ENCODE measurements at places on chromosomes 5 and 9.

DNA sequence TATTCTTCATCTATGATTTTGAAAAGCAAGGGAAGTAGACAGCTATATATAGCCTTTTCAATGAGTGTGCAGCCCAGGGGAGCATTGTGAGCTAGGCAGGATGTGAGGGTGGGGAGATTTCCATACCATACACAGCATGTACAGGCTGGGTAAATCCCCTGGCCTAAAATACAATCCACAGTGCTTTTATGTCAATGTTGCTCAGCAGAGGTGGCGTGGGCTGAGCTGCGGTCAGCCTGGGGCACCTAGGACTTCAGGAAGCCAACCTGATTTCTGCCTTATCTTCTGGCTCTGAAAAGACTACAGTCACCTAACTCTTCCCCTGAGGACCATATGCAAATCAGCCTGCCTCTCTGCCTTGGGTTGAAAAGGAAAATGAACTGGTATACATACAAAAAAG, 6.3 kb upstream of the GARIN3 start:
- no peak for DNase-seq

DNA sequence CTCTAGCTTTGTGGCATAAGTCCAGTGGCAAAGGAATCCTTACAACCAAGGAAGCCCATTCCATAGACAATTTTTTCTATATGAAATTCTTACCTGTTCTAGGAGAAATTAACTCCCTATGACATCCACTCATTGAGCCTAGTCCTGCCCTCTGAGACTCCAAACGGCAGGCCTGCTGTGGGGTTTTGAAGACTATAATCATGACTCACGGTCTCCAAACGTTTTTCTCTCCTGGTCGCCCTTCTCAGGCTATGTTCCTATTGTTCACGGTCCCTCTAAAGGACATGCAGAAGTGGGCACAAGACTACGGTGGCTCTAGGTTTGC, 611 bp downstream of the EXOSC3 start:
- DNase-seq: no peak

- no peak for DNase-seq
These were observed 88.4 kb downstream of the APBA1 start for GRCh38 chr9:69583645-69584234.

GRCh38 chr9:2790466-2790865, 53.4 kb downstream of the PUM3 start:
- no peak for DNase-seq

GRCh38 chr9:86350006-86350760, 4.0 kb downstream of the TUT7 start:
- DNase-seq: peak; percentile 60

DNA sequence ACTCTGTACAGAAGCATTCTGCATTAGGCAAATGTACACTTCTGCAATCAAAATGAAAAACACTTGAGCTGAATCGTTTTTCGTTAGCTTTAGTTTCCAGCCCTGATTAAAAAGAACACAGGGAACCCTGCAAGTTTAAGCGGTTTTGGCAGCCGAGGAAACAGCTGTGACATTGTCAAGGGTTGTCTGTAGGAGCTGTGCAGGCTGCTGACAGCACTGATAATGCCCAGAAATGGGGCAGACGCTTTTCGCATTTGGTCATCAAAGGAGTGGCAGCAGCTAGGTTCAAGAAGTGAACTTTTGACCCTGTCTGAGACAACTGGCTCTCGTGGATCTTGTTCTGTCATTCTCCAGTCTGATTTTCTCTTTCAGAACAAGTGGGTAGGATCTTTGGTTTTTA, 165.6 kb upstream of the CCDC152 start:
- peak; percentile 15 for DNase-seq

- DNase-seq: no peak
These were observed 82.0 kb downstream of the SIL1 start for GRCh38 chr5:139116100-139116655.

- DNase-seq: no peak
These were observed 43.1 kb downstream of the ADAMTS16 start for GRCh38 chr5:5183189-5183699.

- no peak for DNase-seq
These were observed 27.9 kb upstream of the CTNNA1 start for GRCh38 chr5:138725153-138725817.

DNA sequence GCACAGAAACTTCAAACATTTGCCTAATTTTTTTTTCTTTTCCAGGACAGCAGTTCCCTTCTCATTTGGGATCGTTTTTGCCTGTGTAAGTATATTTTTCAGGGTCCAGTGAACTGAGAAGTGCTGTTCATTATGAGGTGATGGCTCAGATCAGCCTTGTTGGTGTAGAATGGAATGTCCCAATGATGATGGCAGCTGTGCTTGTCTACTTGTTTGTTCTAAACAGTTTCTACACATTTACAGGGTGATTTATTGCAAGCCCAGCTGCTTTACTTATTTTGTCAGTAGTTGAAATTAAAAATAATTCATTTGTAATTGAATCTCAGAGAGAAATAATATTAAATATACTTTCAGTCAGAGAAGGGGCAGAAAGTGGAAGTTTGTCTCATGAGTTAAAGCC, 337.6 kb upstream of the SEMA6A start:
- DNase-seq: no peak

DNA sequence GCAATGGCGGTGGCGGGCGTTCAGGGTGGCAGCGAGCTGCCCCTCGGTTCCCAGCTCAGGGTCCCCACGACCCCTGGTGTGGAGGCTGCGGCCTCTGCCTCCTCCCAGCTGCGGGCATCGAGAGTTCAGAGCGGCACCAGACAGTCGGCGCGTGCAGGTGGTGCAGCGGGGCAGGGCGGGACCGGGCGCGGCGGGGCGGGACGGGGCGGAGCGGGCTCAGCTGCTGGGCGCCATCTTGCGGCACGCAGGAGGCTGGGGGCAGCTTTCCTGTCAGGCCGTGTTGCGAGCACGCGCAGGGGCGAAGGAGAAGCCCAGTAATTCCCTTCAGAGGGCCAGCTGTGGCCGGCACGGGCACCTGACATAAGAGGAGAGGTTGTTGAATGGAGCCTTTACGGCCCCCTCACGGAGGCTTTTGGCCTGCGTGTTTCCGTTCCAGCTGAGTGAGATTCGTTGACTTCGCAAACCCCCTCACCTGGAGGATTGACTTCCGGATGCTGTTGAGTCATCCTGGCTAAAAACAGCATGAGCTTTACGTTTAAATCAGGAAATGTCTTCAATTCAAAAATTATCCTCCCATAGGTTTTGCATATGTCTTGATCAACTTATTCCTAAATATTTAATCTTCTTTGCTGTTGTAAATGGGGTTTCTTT, 587 bp downstream of the C5orf47 start:
- DNase-seq: no peak

DNA sequence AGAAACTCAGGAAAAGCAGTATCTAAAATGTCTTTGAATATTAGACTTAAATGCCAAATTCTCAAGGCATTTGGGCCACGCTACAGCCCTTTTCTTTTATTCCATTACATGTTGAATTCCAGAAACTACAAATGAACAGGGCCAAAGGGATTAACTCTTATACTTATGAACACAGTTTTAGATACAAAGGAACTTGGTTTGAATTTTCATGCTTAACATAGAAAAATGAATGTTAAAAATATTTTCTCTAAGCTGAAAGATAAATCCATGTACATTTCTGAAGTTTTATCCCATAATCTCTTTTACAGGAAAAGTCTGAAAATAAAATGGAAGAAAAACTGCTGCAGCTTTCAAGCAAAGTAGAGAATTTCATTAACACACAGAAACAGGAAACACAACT, 56.8 kb downstream of the FAM81B start:
- DNase-seq: no peak

DNA sequence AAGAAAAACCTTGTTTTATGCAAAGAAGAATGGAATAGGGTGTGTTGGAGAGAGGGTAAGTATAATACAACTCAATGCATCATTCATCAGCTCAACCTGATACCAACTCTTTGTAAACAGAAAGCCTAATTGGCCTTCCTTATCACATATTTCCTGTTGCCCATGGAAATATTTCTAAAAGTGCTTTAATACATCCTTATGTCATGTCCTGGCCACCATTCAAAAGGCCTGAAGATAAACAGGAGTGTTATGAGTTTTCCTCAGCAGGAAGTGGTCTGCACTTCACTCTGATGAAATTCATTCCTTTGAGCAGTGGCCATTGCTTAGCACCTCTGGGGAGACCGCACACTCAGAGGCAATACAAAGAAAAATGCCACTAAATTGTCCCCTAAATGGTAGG, 511.2 kb downstream of the SEMA5A start:
- no peak for DNase-seq

- peak; percentile 45 for DNase-seq
These were observed 58.1 kb downstream of the MARCHF3 start for GRCh38 chr5:126972062-126972895.

- peak; percentile 22 for DNase-seq
These were observed 3.3 kb downstream of the MEF2C start for GRCh38 chr5:88879724-88880123.

GRCh38 chr9:121889990-121890563, 203.0 kb downstream of the TTLL11 start:
- DNase-seq: no peak

- DNase-seq: no peak
These were observed 74.4 kb downstream of the FAM174A start for GRCh38 chr5:100609594-100609993.

GRCh38 chr5:64678374-64678773, 11.9 kb upstream of the SHISAL2B start:
- no peak for DNase-seq

DNA sequence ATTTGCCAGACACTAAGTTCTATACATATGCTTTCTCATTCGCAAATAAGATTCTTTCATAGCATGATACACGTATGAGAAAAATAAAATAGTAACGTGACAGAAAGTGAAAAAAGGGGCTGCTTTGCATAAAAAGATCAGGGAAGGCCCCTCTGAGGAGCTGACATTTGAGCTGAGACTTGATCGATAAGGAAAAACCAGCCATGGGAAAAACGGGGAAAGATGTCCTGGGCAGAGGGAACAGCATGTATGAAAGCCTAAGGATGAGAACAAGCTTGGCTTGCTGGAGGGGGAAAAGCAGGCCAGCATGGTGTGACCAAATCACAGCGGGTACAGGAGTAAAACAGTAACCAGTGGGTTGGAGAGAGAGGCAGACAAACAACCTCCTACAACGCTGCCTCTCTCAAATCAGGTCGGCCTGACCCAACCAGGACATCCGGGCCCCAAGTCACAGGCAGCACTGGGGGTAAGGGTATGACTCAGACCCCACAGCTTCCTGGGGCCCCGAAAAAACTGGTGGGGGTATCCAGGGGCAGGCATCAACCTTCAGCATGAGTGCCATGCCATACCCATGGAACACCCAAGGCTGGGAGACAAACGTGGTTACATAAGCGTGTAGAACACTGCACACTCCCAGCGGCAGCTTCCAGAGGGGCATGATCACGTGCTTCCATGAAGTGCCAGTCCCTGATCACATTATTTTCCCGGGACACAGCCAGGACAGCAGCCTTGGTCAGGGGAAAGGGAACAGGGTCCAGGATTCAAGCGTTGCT, 2.2 kb downstream of the TNIP1 start:
- DNase-seq: no peak

DNA sequence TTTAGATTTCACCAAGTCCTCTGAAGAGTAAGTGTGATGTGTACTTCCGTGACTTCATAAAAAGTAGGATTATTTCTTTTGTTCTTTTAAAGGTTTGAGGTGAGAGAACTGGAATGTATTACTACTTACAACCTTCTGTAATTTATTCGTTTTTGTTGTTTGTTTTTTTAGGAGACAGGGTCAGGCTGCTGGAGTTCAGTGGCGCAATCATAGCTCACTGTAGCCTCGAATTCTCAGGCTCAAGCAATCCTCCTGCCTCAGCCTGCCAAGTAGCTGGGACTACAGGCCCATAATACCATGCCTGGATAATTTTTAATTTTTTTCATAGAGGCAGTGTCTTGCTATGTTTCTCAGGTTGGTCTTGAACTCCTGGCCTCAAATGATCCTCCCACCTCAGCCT, 68.3 kb upstream of the RETREG1 start:
- DNase-seq: no peak

- peak; percentile 8 for DNase-seq
These were observed 60.9 kb downstream of the ADRB2 start for GRCh38 chr5:148887123-148887881.

GRCh38 chr5:17185773-17186172, 31.7 kb upstream of the BASP1 start:
- no peak for DNase-seq

DNA sequence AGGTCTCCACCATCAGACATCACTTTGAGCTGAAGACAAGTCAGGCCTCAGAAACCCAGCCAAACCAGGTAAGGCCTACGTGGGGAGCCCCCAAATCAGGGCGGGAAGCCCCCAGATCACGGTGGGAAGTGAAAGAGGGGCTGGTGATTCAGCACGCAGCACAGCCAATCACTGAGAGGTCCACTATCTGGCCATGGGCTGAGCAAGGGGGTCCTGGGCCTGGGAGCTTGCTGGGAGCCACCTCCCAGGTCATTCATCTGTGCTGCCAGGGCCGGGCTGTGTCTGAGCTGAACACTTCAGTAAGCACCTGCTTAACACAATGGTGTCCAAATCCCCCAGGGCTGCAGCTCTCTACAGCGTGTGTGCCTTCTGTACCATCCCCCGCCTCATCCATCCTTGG, 15.5 kb downstream of the MED10 start:
- no peak for DNase-seq

GRCh38 chr5:62684310-62684709, 105.7 kb downstream of the LRRC70 start:
- DNase-seq: no peak

- DNase-seq: peak; percentile 27
These were observed 62.0 kb upstream of the CDH6 start for GRCh38 chr5:31131381-31131891.

- no peak for DNase-seq
These were observed 101.9 kb upstream of the PRDM9 start for GRCh38 chr5:23405316-23406068.

- no peak for DNase-seq
These were observed 22.1 kb downstream of the PTCH1 start for GRCh38 chr9:95494416-95495371.

GRCh38 chr5:100496296-100496695, 38.9 kb upstream of the FAM174A start:
- DNase-seq: no peak

GRCh38 chr5:173972607-173972924, 16.4 kb upstream of the C5orf47 start:
- DNase-seq: no peak

DNA sequence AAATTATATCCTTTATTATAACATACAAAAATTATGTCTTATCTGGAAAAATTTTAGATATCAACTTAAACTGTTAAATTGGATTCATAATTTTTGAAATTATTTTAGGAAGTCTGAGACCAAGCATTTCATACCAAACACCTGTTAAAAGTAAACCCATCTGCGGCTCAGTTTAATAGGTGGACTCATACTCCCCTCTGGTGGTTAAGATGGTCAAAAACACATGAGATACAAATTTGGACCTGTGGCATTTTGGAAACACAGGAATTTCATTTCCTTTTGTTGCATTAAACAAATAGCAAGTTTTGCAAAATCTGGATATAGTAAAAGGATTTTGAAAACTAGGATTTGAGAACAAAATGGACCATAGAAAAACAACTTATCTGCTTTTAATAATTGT, 53.7 kb downstream of the RGMB start:
- no peak for DNase-seq

DNA sequence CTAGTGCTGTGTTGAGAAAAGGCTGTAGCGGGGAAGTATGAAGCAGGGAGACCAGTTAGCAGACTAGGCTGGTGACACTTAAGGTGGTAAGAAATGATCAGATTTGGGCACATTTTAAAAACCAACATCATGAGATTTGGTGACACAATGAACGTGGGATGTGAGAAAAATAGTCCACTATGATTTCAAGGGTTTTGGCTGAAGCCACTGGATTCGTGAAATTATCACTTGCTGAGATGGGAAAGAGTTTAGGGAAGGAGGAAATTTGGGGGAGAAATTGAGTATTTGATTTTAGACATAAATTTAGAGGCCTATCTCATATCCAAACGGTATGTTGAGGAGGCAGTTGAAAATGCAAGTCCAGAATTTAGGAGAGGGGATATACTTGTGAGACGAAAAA, 23.1 kb downstream of the SKP2 start:
- no peak for DNase-seq
